ENCODE measurements at places on chromosomes 6 and 20. TPM values are rescaled to one million over a fixed set of nuclear protein-coding genes. Genes with fewer than 3 reads are reported as not detected.

Gene KIAA0408
- 2.9 TPM for polyA plus RNA-seq

Gene PRR18
- polyA plus RNA-seq: 0.49 TPM

Gene DLK2
- polyA plus RNA-seq: 1.1 TPM

Gene GMNN
- 12.1 TPM for polyA plus RNA-seq

Gene STMND1
- 5.9 TPM for polyA plus RNA-seq

Gene LRFN2
- polyA plus RNA-seq: 0.01 TPM

Gene RBBP8NL
- polyA plus RNA-seq: 1.2 TPM

Gene EFCAB8
- 0.35 TPM for polyA plus RNA-seq

Gene WFDC10A
- not detected for polyA plus RNA-seq

Gene ARFGEF3
- 4.7 TPM for polyA plus RNA-seq

Gene HAO1
- polyA plus RNA-seq: not detected

Gene IL17A
- polyA plus RNA-seq: not detected

Gene UNC93A
- polyA plus RNA-seq: not detected

Gene HSPA1L
- polyA plus RNA-seq: 1.0 TPM

Gene SCGN
- 0.07 TPM for polyA plus RNA-seq

Gene ZDHHC14
- polyA plus RNA-seq: 7.1 TPM

Gene CD24
- 62.3 TPM for polyA plus RNA-seq

Gene SLC32A1
- polyA plus RNA-seq: not detected

Gene SYCP2L
- 0.49 TPM for polyA plus RNA-seq

Gene APOM
- 2.2 TPM for polyA plus RNA-seq

Gene RAD21L1
- polyA plus RNA-seq: 0.02 TPM

Gene LINC00237
- 0.03 TPM for polyA plus RNA-seq

Gene ANKRD66
- polyA plus RNA-seq: 5.1 TPM

Gene SRMS
- polyA plus RNA-seq: not detected

All from lung (tissue), 17 donors.